ENCODE measurements at places on chromosomes 16 and 17.
A peak's percentile ranks its signal among the peaks of the same experiment; 100 is the strongest.

DNA sequence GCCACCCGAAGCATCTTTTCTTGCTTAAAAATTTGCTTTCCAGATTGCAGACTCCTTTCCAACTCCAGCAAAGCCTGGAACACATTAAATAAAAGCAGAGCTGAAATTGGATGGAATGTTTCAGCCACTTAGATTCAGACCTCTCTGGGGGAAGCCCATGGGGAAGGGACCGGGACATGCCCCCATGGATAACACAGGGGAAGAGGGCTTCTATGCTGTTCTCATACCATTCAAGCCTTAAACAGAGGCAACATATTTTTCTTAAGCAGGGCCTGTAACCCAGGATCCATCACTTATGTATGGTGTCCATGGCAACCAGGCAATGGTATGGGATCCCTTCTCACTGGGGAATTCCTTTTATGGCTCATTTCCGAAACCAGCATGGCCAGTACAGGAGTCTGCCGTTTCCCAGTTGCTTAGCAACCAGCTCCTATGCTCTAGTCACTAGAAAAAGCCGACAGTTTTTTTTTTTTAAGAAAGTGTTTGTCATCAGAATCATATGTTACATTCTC is 62.0 kb upstream of the MARCHF10 start:
- DNase-seq, result no peak

DNA sequence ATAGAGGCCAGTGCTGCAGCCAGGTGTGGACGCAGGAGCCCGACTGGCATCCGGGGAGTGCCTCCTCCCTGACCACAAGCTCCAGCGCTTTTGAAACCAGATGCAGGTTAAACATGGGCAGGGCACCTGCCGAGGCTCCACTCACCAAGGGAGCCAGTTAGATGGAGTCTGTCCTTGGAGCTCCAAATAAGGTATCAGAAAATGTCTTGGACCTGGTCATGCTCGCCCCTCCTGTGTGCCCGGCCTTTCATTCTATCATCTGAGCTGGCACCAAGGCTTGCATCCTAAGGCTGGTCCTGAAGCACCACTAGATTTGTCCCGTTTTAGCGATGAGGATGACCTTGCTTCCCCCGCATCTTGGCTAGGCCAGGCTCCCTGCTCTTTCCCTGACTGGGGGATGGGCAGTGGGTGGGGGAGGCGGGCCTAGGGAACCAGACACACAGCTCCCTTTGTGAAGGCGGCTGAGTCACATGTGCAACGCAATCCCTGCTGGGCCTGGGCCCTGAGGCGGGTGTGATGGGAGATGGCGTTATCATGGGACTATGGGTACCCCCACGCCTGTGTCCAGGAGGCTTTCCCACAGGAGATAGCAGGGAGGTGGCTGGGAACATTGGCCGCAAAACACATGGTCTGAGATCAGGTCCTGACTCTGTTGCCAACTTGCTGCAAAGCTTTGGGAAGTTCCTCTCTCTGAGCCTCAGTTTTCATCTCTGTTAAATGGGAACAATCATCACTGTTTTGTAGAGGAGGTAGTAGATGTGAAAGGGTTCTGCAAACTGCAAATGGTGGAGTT is 5.0 kb upstream of the ADGRG1 start:
- peak; percentile 82 for DNase-seq

GRCh38 chr16:69003500-69003899 is 102.0 kb upstream of the HAS3 start:
- DNase-seq, result no peak

DNA sequence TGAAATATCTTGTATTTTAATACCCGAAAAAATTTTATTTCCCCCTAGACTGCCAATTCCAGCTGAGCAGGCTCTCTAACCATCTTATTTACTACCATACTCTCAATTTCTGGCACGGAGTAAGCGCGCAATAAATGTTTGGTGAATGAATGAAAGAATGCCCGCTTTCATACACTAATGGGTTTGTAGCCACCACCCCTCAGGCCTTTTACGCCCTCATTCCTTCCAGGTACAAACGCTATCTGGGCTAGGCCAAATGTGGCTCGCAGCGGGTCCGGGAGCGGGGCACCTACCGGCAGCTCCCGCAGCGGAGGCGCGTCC is 536 bp upstream of the PLD2 start:
- DNase-seq, result no peak

- DNase-seq, result no peak
Observed at GRCh38 chr17:45841883-45842525, 2.7 kb upstream of the SPPL2C start.

All from hypothalamus (tissue), 51 donors.